ENCODE measurements at places on chromosomes 4 and X.

GRCh38 chr4:89276296-89276695, 31.3 kb downstream of the GPRIN3 start:
- no peak for DNase-seq

GRCh38 chr4:111362941-111363361, 740.1 kb upstream of the PITX2 start:
- DNase-seq: no peak

- peak; percentile 0 for DNase-seq
Measured at GRCh38 chr4:2793586-2794485, 951 bp downstream of the SH3BP2 start.

GRCh38 chr4:24765376-24765988, 29.9 kb upstream of the SOD3 start:
- no peak for DNase-seq

GRCh38 chr4:165699055-165699454, 174.0 kb upstream of the TLL1 start:
- no peak for DNase-seq

DNA sequence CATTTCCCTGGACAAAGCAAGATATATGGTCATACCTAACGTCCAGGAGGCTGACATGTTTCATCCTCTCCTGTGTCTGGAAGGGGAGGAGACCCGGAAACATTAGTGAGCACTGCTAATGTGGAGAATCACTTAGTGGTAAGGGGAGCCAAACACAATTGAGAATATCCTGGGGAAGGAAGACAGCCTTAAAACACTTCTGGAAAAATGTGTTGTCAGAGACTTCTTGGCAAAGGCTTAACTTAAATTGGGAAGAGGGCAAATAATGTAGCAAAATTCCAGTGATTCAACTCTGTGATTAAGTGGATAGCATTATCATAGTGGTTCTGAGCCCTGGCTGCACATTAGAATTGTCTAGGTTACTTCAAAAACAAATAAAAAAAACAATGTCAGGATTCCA, 39.5 kb downstream of the SPARCL1 start:
- DNase-seq: no peak

GRCh38 chrX:33726281-33727160, 405.6 kb downstream of the FAM47A start:
- no peak for DNase-seq

- no peak for DNase-seq
Measured at GRCh38 chr4:87239194-87239593, 18.8 kb upstream of the KLHL8 start.

- DNase-seq: no peak
Measured at GRCh38 chr4:184794470-184794869, 31.3 kb downstream of the ACSL1 start.

GRCh38 chr4:67576538-67576937, 18.0 kb downstream of the STAP1 start:
- no peak for DNase-seq

GRCh38 chrX:100994352-100995281, 25.1 kb downstream of the ARL13A start:
- DNase-seq: no peak

GRCh38 chr4:7016512-7016911, 26.7 kb upstream of the TADA2B start:
- no peak for DNase-seq

GRCh38 chrX:7215842-7216241, 67.9 kb upstream of the PUDP start:
- DNase-seq: no peak

DNA sequence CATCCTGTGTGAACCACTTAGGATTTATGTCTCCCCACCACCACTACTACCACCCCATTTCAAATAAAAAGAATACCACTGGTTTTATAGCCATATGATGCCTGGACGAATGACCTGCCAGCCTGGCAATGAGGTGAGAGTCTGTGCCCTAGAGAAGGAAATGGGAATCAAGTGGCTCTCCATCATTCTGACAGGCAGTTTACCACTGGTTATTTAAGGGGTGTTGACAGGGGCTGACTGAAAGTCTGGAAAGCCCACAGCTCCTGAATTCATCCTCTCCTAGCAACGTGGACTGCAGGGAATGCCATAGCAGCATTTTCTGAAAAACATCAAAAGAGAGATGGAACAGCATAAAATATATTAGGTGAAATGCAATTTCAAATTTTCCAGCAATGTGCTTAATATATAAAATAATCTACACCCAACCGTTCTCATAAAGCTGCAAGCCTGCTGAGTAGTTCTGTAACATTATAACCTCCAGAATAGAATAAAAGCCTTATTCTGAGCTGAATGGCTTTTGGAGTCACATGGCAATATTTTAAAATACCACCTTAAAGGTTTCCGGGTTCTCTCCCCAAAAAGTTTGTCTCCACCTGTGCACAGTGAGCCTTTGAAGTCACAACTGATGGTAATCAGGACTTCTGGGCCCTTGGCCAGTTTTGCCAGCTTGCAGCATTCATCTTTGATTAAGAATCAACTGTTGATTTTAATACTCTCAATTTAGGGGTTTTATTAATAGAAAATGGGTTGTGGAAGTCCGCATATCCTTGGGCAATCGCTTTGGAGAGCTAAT, 121.5 kb downstream of the DCTD start:
- peak; percentile 32 for DNase-seq

- no peak for DNase-seq
Measured at GRCh38 chr4:170134821-170135220, 45.1 kb upstream of the AADAT start.

DNA sequence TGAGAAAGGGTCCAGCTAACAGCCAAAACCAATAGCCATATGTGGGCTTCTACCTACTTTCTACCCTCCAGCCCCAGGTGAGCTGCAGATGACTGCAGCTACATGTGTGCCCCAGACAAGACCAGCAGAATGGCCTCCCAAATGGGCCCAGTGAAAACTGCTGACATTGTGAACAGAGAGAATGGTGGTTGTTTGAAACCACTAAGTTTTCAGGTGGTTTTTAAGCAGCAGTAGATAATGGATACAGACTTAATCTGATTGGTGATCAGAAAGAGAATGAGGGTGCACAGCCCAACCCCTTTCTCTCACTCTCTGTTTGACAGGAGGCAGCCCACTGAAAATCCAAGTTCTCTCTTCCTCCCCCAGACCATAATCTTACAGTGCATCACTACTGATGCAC, 42.5 kb upstream of the BBS12 start:
- DNase-seq: no peak

- no peak for DNase-seq
Measured at GRCh38 chr4:164946810-164947209, 30.6 kb downstream of the TRIM61 start.

DNA sequence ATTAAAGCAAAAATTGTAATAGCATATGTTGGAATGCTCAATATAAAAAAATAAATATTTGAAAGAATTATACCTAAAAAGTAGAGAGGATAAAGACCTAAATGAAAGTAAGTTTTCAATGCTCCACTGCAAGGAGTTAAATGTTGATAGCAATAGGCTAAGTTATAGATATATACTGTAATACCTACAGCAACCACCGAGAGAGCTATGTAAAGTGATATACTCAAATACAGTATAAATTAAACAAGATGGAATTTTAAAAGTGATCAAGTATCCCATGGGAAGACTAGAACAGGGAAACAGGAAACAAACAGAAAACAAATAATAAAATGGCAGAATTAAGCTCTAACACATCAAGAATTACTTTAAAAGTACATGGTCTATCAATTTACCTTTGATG, 73.9 kb downstream of the CASP3 start:
- DNase-seq: no peak

GRCh38 chr4:25861280-25861950, 1.4 kb downstream of the SEL1L3 start:
- DNase-seq: no peak

GRCh38 chr4:51884606-51885005, 41.7 kb downstream of the DCUN1D4 start:
- DNase-seq: no peak

DNA sequence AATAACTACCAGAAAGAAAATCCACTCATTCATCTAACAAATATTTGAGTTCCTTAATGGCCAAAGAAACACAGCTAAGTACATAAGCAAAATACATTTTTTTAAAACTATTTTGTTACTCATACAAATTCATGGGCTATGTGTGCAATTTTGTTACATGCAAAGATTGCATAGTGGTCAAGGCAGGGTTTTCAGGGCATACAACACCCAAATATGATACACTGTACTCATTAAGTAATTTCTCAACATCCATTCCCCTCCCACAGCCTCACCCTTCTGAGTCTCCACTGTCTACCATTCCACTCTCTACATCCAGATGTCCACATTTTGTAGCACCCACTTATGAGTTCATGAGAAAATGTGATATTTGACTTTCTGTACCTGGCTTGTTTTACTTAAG, 58.2 kb downstream of the BRWD3 start:
- no peak for DNase-seq

DNA sequence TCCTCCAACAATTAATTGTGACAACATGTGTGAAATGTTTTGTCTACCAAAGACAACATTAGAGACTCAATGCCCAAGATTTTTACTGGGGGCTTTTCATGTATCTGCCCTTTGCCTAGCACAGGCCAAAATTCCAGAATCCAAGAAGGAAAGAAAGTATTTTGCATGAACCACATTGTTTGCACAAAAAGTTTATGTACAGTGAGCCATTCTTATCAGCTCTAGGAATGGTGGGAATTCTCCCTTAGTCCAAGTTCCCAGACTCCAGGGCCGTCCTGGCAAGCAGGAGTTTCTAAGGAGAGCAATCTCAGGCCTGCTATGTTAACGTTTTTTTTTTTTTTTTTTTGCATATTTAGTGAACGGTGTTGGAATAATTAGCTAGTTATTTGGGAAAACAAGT, 21.6 kb downstream of the GPRASP1 start:
- DNase-seq: no peak

DNA sequence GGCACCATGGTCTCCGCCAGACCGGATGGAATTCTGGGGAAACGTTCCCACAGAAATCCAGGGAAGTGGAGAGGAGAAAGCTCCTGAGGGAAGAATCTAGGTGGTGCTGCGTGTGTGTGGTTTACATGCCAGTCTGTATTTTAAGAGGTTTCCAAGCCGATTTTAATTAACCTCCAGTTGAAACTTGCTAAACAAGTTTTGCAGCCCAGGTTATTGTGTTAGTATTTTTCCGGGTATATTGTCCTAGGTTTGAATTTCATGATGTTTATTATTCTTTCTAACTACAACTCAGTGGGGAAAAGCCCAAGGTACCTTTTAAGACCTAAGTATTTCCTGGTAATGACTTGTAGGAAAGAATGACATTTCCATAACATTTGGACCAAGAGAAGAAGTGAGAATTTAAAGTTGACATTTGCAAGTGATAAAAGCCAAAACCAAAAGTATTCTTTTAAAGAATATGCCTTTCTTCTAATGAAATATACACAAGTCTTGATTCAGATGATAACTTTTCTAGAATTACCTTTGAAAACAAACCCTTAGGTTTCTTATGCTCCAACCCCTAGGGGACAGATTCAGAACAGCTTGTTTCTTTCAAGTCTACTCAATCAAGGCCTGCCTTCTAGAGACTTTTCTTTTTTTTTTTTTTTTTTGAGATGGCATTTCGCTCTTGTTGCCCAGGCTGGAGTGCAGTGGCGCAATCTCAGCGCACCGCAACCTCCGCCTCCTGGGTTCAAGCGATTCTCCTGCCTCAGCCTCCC, 14.6 kb downstream of the SAT1 start:
- no peak for DNase-seq

- DNase-seq: no peak
Measured at GRCh38 chr4:16082041-16082425, 1.8 kb downstream of the PROM1 start.

GRCh38 chr4:165493359-165493758, 114.6 kb downstream of the CPE start:
- no peak for DNase-seq

DNA sequence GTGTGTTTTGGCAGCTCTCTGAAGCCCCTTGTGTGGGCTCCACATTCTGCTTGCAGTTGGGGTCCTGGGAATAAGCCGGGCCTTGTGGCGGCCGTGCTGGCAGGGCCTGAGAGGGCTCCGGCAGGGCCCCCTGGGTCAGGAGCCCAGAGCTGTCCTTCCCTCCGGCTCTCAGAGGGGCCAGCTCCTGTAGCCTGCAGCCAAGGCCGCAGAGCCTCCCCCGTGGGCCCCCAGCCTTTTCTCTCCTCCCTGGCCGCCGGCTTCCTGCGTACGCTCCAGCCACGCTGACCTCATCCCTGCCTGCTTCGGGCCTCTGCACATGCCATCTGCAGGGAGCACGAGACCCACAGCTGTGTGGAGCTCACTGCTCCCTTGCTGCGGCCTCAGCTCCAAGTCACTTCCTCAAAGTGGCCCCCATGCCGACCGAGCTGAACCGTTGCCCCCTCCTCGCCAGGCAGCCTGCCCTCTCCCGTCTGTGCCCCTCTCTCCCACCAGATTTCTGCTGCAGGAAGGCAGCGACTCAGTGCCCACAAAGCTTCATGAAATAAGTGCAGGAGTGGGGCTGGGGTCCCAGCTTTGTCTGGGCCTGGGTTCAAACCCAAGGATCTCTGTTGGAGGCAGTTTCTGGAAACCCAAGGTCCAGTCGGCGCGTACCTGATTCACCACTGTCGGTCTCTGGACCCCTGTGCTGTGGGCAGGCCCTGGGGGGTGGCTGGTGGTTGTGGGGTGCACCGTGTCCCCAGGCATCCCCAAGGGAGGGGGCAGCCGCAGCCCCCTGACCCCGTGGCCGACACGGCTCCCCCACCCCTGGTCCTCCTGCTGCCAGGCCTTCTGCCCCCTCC, 57.1 kb upstream of the NKX1-1 start:
- no peak for DNase-seq

- DNase-seq: no peak
Measured at GRCh38 chrX:137423241-137423640, 142.7 kb upstream of the ZIC3 start.
